Right lobe of liver (tissue), 6 donors: ENCODE measurements at places on chromosomes 16 and 17. TPM values are rescaled to one million over a fixed set of nuclear protein-coding genes. Genes with fewer than 3 reads are reported as not detected.

- DNase-seq = no peak
Observed at GRCh38 chr17:31882571-31882970, 18.9 kb downstream of the UTP6 start.

DNA sequence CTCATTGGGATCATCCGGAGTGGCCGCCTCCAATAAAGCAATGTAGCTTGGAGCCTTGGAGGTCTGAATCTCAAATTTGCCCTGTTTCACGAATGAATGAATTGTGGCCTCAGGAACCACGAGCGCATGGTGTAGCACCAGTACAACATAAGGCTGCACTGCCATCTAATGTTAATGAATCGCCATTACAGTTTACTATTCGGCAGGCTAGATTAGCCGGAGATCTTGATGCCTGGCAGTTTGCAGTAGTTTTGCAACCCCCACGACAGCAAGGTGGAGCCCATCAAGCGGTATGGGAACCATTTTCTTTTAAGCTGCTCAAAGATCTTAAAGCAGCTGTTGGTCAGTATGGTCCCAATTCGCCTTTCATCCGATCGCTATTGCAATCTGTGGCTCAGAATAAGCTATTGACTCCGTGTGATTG is 18.8 kb downstream of the ALOX15B start:
- no peak for DNase-seq

- no peak for DNase-seq
Observed at GRCh38 chr16:46907061-46907774, 23.1 kb downstream of the GPT2 start.

- peak; percentile 86 for DNase-seq
Observed at GRCh38 chr17:77385750-77386501, 245.2 kb downstream of the SEC14L1 start.

Gene PHOSPHO1
- not detected for total RNA-seq

DNA sequence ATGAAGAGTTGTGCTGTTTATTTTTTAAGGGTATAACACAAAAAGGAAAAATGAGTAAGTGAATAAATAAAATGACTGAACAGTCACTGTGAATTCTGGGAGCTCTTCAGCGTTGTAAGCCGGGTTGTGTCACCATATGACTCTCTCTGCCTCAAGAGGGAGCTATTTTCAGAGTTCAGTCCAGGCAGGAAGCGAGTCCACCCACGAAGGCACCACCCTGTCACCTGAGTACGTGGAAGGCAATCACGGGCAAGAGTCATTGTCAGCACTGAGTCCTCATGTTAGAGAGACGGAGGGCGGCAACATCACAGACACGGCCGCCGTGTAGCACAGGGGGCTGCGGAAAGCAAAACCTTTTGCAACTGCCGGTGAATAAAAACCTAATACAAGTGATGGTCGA is 227.6 kb downstream of the UTP18 start:
- no peak for DNase-seq

Gene BOLA2B
- total RNA-seq = 139 TPM

DNA sequence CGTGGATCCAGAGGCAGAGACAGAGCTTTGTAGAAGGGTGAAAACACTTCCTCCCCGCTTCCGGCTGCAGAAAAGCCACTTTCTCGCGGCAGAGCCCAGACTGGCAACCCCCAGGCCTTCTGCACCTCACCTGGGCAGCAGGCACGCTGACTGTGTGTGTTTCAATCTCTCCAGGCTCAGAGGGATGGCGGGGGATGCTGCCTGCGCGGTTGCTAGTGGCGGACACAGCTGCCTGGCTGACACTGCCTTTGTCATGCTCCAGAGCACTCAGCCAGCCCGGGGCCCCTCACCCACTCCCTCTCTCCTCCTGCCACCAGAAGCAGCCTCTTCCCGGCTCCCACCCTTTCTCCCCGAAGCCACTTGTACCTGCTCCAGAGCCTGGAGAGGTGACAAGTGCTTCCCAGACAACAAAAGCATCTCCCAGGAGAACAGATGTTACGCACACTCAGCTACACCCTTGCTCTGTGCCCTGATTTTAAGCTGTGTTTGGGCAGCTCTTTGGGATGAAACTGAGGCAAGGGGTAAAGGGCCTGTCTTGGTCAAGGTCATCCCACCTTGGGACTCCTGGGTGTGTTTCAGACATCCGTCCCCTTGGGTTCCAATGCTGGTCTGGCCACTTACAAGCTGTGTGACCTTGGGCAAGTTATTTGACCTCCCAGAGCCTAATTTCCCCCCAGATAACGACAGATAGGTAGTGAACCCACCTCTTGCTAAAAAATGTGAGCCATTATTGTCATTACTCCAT is 9.2 kb upstream of the GLIS2 start:
- no peak for DNase-seq

Gene CSH2
- total RNA-seq = not detected

Gene C16orf89
- total RNA-seq = not detected

Gene KRTAP4-6
- total RNA-seq = not detected

Gene EFNB3
- 1.1 TPM for total RNA-seq

DNA sequence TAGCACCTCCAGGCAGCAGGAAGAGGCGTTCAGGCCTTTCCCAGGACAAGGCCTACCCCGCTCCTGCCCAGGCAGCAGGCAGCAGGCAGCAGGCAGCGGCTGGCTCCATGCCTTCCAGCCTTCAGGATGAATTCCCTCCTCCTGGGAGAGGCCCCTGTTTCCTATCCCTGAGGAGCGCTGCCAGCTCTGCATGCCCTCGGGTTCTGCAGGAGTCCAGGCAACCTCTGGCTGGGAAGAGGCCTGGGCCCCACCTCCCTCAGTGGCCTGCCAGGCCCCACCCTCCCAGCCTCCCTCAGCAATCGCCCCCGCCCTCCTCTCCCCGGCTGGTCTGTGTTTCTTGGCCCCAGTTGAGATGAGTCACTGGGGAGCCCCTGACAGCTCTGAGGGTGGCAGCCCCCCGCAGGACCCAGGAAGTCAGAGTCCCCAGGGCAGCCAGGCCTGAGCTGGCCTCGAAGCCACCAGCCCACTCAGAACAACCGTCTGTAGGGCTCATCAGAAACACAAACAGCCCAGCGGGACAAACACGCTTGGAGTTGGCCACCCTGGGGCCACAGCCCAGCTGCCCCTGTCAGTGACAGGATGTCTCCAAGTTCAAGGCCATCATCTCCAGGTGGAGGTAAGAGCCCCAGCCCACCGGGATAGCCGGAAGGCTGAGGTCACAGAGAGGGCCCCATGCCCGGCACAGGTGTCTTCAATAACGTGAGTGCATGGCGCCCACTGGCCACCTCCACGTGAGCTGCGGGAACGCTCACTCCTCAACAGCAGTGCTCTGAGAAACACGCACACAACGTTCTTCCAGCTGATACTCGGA is 39.5 kb upstream of the CIBAR2 start:
- peak; percentile 91 for DNase-seq

DNA sequence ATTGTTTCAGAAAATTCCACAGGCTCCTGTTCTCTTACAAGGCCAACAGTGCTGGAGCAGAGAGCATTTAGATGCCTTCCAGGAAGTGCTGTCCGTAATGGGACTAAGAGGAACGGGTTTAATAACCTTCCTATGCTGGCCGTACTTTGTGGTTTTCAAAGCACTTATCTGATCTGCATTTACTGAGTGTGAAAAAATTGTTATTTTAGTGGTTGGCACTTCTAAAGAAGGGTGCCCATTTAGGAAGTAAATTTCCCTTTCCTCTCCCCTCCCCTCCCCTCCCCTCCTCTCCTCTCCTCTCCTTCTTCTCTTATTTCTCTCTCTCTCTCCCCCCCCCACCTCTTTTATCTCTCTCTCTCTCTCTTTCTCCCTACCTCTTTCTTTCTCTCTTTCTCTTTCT is 72.0 kb upstream of the DNAJA2 start:
- DNase-seq = no peak

- no peak for DNase-seq
Observed at GRCh38 chr16:20301840-20302239, 25.5 kb downstream of the GP2 start.

DNA sequence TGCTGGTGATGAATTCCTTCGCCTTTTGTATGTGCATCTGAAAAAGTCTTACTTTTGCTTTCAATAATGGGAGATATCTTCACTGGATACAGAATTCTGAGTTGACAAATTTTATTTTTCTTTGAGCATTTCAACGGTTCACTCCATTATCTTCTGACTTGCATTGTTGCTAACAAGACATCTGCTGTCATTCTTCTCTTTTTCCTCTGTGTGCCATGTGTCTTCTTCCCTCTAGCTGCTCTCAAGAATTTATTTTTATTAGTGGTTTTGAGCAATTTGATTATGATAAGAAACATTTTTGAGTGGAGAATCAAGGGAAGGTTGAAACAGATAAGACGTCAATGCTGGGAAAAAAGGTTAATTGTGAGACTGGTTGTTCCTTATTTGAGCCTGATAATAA is 471.8 kb downstream of the CDH13 start:
- no peak for DNase-seq

Gene HSD17B1
- total RNA-seq = 0.80 TPM

Gene IL17C
- total RNA-seq = not detected

DNA sequence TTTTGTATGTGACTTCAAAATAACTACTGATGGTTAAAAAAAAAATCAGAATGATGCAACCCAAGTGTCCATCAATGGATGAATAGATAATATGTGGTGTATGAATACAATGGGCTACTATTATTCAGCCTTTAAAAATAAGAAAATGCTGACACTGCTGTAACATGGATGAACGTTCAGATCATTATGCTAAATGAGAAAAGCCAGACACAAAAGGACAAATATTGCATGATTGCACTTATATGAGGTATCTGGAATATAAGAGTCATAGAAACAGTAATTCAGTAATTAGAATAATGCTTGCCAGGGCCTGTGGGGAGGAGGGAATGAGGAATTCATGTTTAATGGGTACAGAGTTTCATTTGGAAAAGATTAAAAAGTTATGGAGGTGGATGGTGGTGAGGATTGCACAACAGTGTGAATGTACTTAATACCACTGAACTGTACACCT is 25.4 kb downstream of the TENT4B start:
- no peak for DNase-seq

DNA sequence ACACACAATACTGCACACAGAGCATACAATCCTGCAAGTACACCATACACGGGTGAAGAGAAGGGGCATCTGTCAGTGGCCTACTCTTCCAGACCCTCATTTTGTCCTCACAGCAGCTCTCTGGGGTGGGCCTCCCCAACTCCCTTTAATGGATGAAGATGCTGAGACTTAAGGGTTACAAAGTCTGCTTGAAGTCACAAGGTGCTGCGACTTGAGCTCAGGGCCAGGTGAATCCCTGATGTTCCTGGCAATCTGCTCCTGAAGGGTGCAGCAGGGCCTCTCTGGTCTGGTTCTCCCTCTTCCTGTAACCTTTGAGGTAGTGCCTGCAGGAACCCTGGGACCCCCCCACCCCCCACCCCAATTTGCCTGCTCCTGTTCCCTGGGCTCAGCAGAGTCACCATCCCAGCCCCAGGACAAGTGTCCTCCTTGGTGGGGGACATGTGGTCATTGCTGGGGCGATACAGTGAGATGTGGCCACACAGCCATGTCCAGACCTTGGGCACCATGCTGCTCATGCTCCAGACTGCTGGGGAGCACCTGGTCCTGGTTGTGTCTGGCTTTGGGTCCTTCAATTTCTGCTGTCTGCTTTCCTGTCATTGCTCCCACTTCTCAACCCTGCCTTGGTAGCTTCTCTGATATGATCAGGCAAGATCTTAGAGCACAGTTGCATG is 107.5 kb downstream of the METRNL start:
- peak; percentile 30 for DNase-seq

DNA sequence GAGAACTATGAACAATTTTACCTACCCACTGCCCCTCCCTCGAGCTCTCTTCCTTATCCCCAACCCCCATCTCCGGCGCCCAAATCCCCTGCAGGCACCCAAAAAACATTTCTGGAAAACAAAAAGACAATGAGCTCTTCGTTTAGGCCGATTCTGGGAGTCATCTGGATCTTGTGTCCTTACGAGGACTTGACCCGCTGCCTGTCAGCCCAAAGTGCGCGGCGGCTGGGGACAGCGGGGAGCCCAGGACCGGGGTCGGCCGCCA is 524 bp downstream of the STRADA start:
- DNase-seq = no peak

Gene SEZ6
- total RNA-seq = not detected

Gene TMEM98
- total RNA-seq = 19.6 TPM

Gene CDH15
- 0.14 TPM for total RNA-seq

Gene KRT28
- total RNA-seq = not detected

Gene HOXB3
- total RNA-seq = 1.4 TPM

Gene MPV17L
- 9.3 TPM for total RNA-seq

DNA sequence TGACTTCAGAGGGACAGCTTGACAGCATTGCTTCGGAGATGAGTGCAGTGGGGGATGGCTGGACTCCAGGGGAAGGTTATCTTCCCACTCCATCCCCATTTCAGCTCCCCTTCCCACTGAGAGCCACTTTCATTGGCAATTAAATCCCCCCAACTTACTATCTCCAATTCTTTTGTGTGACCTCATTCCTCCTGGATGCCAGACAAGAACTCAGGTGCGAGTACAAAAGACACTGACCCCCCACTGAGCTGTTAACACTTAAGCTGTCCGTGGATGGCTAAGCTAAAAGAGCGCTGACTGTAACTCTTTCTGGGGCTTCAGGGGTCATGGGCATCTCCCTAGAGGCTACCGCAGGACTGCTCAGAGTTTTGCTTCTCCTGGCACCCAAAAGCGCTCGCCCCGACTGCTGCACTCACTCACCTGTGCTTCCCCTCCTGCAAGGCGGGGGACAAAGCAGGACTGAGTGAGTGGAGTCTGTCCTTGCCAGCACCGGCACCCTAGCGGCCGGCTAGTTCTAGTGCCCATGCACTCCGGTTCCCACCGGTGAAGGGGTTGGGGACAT is 44.8 kb upstream of the FBXO47 start:
- DNase-seq = no peak

Gene ABCC11
- total RNA-seq = 2.5 TPM

- DNase-seq = no peak
Observed at GRCh38 chr17:7927596-7927995, 2.1 kb downstream of the KCNAB3 start.

DNA sequence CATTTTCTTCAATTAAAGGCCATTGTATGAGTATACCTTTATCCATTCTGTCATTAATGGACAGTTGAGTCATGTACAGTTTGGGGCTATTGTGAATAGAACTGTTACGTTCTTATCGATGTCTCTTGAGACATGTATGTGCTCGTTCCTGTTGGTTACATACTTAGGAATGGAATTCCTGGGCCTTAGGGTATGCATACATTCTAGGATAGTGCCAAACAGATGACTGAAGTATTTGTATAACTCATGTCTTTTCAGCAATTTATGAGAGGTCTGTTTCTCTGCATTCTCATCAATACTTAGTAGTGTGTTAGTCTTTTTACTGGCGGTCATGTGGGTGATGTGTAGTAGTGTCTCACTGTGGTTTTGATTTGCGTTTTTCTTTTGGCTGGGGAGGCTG is 81.2 kb downstream of the USP22 start:
- no peak for DNase-seq

- no peak for DNase-seq
Observed at GRCh38 chr17:35052780-35053179, 10.7 kb downstream of the RFFL start.
